ENCODE measurements at places on chromosomes 12 and 14.

DNA sequence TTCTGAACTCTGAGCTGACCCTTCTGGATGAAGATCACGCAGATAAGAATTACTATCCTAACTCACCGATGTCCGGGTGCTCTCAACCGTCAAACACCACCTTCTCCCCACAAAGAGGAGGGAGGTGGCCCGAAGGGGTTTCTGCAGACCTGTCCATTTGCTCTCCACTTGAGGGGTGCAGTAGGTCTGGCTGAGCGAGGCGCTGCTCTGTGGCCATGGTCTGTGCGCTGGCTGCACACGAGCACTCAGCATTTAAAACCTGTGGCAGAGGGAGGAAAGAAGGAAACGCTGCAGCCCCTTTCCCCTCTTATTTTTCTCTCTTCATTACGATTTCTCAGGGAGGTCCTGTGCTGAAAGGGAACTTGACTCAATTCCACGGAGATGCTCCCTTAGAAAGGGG lies 1.5 kb upstream of the HOXC13 start:
- DNase-seq = no peak

DNA sequence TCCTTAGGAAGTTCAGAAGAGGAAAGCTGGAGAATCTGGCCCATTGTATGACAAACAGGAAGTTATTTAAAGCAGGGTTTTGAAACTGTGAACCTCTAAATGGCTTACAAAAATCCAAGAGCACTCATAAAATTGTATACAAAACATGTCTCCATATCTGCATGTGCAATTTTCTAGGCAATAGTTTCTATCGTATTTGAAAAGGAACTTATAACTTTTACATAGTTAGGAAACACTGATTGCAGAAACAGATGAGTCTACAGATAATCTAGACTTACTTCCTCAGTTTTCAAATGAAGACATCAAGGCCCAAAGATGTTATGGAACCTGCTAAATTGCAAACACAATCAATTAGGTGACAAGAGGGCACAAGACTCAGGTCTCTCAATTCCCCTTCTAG lies 53.3 kb upstream of the ETV6 start:
- no peak for DNase-seq

- DNase-seq = no peak
Observed at GRCh38 chr12:83767723-83768122, 1081.0 kb downstream of the TMTC2 start.

DNA sequence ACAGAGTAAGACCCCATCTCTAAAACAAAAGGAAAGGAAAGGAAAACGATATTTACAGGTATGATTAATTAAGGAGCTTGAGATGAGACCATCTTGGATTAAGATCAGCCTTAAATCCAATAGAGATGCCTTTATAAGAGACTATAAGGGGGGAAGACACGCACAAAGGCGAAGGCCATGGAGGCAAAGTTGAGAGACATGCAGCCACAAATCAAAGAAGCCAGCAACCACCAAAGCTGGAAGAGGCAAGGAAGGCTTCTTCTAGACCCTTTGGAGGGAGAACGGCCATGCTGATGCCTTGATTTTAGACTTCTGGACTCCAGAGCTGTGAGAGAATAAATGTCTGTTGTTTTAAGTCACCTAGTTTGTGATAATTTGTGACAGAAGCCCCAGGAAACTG lies 39.6 kb upstream of the MED13L start:
- no peak for DNase-seq

DNA sequence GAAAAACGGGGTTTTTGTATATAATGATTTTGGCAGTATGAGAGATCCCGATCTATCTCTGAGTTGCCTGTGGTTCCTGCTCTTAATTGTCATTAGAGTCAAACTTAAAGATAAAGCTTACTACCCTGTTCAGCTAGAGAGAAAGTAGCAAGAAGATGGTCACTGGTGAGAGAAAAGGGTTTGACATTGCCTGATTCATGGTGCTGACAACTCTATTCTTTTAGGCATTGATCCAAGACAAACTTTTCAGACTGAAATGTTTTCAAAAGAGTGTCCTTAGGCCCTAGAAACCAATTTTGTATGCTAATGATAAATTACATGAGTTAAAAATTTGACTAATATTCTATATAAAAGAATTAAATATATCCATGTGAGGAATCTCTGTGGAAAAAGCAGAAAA lies 35.1 kb downstream of the PELI2 start:
- DNase-seq = no peak

- peak; percentile 78 for DNase-seq
Observed at GRCh38 chr14:103808403-103809001, 38.9 kb downstream of the PPP1R13B start.

GRCh38 chr12:103647267-103647666 lies 60.2 kb downstream of the STAB2 start:
- DNase-seq = no peak

- DNase-seq = no peak
Observed at GRCh38 chr12:50780013-50780412, 16.1 kb downstream of the ATF1 start.
